NCI-H187 treated with DMSO at 0.1 percent for 48 hours (cell line): ENCODE measurements at places on chromosomes 1 and 21.

DNA sequence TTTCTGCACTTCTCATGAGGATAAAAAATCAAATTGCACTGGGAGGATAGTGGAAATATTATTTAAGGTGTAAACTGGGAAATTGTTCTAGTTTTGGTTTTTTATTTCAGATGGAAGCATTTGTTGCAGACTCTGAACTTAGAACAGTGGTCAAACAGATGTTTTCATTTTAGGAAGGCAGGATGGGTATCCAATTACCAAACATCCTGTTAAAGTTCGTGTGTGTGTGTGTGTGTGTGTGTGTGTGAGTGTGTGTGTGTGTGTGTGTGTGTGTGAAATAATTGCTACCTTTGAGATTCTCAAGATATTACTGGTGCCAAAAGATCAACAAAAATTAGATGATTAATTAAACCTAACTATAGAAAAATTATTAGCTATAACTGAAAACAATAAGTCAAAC lies 24.3 kb upstream of the DUSP10 start:
- no peak for DNase-seq

DNA sequence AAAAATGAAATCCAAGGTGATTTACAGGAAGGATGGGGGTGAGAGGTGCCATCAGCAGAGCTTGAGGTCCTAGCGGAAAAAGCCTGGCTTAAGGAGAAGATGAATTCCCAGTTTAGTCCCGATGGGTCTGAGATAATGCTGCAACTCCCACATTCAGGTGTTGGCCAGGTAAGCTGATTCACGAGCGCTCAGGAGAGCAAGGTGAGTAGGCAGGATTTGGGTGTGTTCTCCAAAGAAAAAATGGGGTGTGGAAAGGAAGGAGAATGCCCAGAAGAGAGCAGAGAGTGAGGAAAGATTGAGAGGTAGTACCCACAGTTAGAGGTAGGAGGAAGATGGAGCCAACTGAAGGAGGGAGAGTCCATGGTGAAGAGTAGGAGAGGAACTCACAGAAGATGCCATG lies 12.5 kb downstream of the RIMS3 start:
- DNase-seq: no peak

DNA sequence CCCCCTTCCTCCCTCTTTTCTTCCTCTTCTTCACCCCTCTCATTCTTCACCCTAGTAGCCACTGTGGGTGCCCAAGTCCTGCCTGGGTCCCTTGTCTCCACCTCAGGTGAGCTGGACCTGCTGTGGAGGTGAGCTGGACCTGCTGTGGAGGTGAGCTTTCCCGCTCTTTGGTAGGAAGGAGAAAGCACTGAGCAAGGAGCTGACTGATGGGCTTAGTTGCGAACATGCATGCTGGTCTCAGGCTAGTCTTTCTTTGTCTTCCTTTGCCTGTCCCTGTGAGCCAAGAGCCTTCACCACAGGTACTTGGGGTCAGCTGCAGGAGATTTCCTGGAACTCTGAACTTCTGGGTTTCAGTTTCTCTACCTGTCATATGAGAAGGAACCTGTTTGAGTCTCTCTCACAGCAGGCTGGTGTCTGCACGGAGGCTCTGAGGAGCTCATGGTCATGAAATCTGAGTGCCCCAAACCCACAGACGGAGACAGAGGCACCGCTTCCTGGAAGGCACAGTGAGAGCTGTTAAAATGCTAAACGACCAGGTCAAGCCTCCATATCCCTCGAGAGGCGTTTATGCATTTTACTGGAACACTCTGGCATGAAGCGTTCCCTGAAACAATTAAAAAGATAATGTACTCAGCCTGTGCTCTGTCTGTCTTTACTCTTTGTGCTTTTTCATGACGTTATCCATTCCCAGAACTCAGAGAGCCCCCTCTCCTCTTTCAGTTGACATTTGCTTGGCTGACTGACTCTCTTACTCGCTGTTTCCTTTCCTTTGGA lies 69.5 kb downstream of the RHOU start:
- peak; percentile 72 for DNase-seq

DNA sequence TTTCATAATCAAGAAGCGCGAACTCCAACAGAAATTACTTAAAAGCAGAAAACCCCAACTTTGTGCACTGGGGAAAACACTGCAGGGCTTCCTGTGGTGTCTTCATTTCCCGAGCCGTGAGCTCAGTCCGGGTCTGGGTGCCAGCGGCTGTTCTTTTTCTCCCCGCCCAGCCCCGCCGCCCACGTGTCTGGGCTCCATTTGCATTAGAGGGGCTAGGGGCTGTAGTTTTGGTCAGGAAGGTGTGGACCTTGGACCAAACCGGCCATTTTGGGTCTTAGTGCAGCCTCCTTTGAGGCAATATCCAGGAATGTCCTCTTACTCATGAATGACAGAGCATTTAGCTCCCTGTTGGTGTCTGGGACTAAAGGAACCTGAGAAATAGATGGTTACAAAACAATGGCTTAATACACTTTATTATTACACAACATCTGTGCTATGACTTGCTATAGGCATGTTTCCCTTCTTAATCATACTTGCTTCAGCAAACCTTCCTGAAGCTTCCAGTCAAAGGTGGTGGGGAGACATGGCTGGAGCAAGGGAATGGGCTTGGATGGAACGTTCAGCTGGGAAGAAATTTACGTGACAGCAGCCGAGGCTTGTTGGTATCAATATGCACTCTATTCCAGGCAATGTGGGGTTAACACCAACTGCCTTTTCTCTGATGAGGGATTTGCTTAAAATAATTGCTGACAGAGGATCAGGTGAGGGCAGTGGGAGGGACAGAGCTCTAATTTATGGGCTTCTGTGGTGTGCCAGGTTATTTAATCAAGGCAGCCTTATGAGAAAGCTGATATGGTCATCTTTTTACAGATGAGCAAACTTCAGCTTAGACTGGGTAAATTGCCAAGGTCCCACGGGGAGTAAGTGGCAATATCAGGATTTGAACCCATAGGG lies 1.1 kb downstream of the AGTRAP start:
- no peak for DNase-seq

GRCh38 chr1:91885213-91885715 lies 687 bp downstream of the TGFBR3 start:
- DNase-seq: no peak

- no peak for DNase-seq
These were observed 54.1 kb upstream of the LRRC7 start for GRCh38 chr1:69513601-69514000.

DNA sequence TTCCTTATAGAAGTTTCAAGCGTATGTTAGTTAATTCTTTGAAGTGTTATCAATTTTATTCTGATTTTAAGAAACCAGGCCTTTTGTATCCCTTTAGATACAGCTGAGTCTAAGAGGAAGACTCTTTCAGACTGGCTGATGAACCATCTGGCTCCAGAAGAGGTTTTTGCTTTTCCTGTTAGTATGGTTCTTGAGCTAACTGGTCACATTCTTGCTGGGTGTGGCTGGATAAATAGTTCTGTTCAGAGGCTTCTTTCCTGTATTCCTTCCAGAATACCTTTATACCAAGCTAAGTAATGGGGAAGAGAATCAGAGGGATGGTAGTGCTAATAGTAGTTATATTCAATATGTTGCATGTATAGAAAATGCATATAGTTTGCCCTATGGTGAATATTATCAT lies 12.4 kb downstream of the HS2ST1 start:
- DNase-seq: no peak

GRCh38 chr1:51063121-51063520 lies 38.9 kb upstream of the C1orf185 start:
- DNase-seq: no peak

GRCh38 chr1:168468042-168468809 lies 75.6 kb downstream of the XCL2 start:
- DNase-seq: no peak

GRCh38 chr1:199821029-199821779 lies 206.3 kb upstream of the NR5A2 start:
- no peak for DNase-seq

GRCh38 chr1:91683598-91683951 lies 182.9 kb downstream of the CDC7 start:
- no peak for DNase-seq

- DNase-seq: no peak
These were observed 71.5 kb upstream of the CXADR start for GRCh38 chr21:17441370-17441769.

DNA sequence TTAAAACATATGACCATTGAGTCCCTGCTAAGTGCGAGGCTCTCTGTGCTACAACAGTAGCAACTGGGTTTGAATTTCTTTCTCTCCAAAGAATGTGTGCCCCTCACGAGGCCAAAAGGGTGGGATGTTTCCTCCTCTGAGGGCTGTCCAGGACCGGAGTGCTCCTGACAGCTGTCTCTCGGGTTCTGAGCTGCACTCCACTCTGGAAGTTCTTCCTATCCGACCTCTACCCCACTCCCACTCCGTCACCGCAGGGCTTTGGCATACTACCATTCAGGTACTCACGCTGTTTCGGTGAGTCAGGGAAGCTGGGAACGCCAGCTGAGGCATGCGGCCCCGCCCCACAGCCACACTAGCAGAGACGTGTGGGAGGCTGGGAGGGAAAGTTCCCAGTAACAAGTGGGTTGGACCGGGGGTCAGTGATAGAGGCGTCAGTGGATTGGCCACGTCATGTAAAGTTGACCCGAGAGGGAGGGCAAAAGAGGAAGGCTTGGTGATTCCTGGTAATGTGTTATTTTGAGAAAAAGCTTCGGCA lies 705 bp upstream of the SLC50A1 start:
- no peak for DNase-seq

DNA sequence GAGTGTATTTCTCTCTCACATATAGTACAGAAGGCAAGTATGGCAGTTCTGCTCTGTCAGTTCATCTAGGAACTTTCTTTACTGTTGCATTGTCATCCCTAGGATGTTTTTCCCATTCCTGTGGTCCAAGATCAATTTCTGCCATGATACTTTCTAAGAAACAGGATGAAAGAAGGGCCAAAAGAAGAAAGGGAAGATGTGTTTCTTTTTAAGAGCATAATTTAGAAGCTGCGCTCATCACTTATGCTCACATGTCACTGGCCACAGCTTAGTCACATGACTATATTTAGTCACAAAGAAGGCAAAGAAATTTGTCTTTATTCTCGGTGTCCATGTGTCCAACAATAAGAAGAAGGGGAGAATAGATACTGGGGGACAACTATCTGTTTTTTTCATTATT lies 7.0 kb upstream of the MAST2 start:
- no peak for DNase-seq

- DNase-seq: no peak
These were observed 94.8 kb upstream of the USP24 start for GRCh38 chr1:55309786-55310504.

- DNase-seq: no peak
These were observed 90.2 kb upstream of the CSF3R start for GRCh38 chr1:36572906-36573305.

- DNase-seq: no peak
These were observed 790 bp upstream of the MATN1 start for GRCh38 chr1:30724175-30724574.

DNA sequence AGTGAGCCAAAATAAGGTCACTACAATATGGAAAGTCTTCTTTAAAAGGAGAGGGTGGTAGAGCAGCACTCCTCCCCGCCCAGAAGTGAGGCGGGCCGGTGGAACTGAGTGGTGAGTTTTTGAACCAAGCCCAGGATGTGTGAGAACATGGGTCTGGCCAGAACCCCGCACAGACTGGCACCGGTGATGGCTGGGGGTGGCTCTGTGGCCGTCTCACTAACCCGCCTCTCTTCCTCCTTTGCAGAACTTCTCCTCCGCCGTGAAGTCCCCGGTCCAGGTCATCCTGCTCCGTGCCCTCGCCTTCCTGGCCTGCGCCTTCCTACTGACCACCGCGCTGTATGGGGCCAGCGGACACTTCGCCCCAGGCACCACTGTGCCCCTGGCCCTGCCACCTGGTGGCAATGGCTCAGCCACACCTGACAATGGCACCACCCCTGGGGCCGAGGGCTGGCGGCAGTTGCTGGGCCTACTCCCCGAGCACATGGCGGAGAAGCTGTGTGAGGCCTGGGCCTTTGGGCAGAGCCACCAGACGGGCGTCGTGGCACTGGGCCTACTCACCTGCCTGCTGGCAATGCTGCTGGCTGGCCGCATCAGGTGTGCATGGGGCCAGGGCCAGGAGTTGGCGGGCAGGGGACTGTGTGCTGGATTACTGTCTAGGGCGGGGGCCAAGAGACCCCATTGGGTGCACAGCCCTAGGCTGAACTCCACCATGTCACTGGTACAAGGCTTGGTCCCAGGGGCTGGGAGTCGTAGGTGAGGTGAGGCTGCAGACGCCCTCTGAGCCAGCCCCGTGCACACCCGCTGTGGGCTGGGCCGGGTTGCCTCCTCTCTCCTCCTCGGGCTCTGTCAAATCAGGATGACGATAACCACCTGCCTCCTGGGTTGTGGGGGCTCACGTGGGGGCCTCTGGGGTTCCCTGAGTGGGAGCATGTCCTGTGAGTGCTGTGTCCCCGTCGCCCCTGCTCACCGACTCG lies 12.4 kb downstream of the TMEM201 start:
- DNase-seq: no peak

GRCh38 chr1:219340796-219341195 lies 167.1 kb downstream of the LYPLAL1 start:
- no peak for DNase-seq

- no peak for DNase-seq
These were observed 801.7 kb upstream of the PRMT6 start for GRCh38 chr1:106254748-106255147.

GRCh38 chr1:183110326-183110880 lies 75.7 kb upstream of the LAMC2 start:
- DNase-seq: no peak

DNA sequence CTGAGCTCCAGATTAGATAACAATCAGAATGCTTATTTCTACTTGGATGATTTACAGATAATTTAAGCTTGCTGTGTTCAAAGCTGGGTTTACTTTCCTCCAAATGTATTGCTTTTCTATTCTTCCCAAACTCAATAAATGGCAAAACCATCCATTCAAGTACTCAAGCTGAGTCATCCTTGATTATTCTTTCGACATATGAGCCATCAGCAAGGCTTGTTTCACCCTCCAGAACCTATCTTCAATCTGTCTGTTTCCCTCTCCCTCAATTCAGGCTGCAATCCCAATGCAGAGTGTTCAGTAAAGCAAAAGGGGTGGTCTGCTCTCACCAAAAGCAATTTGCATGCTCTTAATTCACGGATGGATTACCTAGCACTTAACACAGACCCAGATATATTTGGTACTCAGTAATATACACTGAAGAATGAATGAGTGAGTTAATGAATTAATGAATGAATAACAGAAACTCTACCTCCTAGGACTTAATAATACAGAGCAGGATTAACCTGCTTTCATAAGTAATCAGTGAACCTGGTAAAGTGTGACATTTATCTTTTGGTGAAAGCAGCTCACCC lies 41.9 kb downstream of the DDR2 start:
- DNase-seq: no peak

GRCh38 chr21:38424305-38425019 lies 73.8 kb downstream of the ERG start:
- DNase-seq: no peak

DNA sequence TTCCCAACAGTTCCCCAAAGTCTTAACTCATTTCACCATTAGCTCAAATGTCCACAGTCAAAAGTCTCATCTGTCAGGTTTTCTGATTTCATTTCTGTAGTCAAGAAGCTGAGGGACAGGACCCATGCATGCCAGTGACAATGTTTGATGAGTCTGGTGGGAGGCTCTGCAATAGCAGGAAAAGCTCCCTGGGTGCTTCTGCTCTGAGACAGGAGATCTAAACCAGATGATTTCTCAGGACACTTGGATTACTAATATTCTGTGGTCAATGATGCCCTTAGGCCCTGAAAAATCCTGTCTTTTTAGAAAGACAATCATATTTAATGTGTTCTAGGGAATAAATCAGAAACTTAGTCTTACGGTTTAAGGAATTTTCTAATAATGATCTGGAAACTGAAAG lies 56.4 kb downstream of the PCBP3 start:
- DNase-seq: no peak

GRCh38 chr1:243493156-243494129 lies 237.6 kb downstream of the SDCCAG8 start:
- no peak for DNase-seq

GRCh38 chr1:88998716-88999115 lies 6.3 kb upstream of the KYAT3 start:
- peak; percentile 23 for DNase-seq
